ENCODE measurements at places on chromosomes 7 and 10.

- peak; percentile 23 for DNase-seq
Observed at GRCh38 chr10:60817398-60817805, 39.1 kb downstream of the CDK1 start.

GRCh38 chr7:68246189-68246633 is 1249.6 kb downstream of the TYW1 start:
- peak; percentile 75 for DNase-seq

- DNase-seq: no peak
Observed at GRCh38 chr10:124516746-124517397, 55.2 kb downstream of the LHPP start.

DNA sequence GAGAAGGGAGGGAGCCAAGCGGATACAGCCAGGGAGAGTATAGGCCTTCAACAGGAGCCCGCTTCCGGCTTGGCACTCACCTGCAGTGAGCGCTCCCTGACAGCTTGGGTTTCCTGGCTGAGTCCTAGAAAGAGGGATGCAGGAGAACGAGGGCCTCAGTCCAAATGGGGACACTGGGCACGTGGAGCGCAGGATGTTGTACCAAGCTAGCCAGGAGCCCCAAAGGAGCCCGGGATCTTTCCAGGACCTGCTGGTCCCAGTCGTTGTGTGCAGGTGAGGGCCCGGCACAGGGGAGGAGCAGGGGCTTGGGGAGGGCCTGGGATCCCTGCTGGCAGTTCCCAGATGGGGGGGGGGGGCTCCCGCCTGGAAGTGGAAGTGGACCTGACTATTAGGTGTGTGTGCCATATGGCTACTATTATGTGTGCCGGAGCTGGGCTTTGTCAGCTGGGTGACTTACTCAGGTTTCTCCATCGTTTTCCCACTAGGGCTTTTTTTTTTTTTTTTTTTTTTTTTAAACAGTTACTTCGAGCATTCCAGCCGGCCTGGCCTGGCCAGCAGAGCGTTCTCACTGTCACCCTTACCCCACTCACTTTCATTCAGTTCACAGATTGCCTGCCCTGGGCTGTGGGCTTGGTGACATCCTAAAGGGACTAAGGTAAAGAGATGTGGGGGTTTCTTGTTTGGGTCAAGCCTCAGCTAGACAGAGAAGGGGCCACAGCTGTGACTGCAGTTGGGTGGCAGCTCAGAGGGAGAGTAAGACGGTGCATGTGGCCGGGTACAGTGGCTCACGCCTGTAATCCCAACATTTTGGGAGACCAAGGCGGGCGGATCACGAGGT is 3.8 kb downstream of the AGAP3 start:
- DNase-seq: no peak

DNA sequence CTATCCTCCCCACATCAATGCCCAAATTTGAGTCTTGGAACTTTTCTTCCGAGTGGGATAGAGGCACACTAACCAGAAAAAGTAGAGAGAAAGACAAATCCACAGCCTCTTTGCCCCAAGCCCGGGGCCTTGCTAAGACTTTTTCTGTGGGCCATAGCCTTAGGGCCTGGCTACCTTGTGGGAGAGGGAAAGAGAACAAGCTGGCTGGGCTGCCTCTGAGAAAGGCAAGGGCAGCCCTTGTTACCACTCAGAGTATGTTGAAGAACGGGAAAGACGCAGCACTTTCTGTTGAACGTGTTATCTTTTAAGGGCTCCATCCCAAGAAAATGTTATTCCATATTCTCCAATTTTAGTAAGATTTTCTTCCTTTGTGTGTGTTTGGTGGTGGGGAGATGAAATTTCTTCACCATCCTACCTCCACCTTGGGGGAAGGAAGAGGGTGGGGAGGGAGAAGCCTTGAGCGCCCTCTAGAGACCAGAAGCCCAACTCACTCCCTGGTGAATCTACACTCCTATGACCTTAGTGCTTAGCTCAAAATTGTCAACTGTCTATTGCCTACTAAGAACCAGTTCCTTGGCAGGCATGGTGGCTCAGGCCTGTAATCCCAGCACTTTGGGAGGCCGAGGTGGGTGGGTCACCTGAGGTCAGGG is 3.9 kb upstream of the NRF1 start:
- peak; percentile 30 for DNase-seq

GRCh38 chr7:51064688-51065087 is 251.9 kb downstream of the COBL start:
- no peak for DNase-seq

GRCh38 chr7:131503639-131504038 is 52.8 kb downstream of the PODXL start:
- DNase-seq: no peak

DNA sequence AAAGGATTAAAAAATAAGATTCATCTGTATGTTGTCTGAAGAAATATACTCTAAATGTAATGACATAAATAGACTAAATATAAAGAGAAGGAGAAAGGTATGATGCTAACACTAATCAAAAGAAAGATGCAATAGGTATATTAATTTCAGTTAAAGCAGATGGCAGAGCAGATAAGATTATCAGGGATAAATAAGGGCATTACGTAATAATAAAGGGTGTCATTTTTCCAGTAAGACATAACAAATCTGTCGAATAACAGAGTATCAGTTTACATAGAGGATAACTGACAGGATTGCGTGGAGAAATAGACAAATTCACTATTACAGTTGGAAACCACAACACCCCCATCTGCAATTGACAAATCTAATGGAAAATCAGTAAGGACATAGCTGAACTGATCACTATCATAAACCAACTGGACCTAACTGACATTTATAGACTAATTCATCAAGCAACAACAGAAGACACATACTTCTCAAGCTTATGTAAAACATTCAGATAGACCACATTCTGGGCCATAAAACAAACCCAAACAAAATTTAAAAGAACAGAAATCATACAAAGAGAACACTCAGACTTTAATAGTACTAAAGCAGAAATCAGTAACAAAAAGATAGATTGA is 384.1 kb upstream of the COBL start:
- no peak for DNase-seq

- DNase-seq: no peak
Observed at GRCh38 chr10:101570428-101571270, 17.4 kb downstream of the POLL start.

GRCh38 chr10:123573236-123574108 is 92.7 kb upstream of the GPR26 start:
- DNase-seq: peak; percentile 20

GRCh38 chr10:35887685-35888084 is 245.6 kb upstream of the FZD8 start:
- DNase-seq: no peak

DNA sequence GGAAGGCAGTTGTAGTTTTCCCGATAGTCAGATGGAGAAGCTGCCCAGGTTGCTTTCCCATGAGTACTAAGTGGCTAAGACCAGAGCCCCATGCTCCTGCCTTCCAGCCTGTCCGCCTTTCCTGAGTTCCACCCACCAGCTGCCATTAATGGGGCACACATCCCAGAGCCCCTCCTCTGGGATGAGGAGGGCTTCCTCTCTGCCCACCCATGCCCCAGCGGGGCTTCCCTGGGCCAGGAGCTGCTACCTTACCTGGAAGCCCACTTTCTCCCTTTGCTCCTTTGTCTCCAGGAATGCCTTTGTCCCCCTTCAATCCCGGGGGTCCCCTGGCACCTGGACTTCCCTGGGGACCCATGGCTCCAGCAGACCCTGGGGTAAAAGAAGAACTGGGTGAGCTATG is 7.8 kb downstream of the SFTPD start:
- no peak for DNase-seq

GRCh38 chr7:5545222-5545914 is 121.7 kb upstream of the TNRC18 start:
- no peak for DNase-seq

DNA sequence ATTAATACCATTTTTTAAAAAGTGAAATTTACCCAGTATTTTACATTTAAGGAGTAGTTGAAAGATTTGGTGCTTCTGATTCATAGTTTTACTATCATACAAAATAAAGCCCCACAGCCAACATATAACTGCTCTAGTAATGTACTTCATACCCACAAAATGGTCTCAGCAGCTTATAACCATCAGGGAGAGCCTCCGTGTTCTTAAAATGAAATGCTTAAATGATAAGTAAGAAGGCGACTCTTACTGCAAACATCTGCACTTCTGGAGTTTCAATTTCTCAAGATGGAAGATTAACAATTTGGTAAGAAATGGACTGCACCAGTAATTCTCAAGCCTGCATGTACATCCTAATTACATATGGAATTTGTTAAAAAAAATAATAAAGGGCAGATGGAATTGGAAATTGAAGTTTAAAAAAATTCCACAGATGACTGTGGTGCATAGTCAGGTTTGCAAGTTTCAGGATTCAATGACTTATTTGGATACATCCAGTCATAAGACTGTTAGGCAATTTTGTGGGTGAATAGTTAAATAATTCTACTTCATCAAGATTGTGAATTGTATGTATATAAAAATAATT is 461.0 kb downstream of the KIF20B start:
- DNase-seq: peak; percentile 96

DNA sequence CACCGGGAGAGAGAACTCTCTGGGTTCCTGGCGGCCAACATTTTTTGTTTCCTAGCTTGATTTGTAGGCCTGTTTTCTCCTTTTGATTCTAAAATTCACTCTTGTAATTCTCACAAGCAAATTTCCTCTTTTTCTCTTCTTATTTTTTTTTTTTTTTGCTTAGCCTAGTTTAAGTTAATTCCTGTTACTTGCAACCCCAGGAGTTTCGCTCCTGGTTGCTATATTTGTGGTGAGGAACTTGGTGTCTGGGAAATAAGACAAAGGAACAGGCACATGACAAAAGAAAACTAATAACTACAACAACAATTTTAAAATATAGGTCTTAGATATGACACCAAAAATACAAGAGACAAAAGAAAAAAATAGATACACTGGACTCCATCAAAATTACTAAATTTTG is 6.7 kb downstream of the AOAH start:
- no peak for DNase-seq

DNA sequence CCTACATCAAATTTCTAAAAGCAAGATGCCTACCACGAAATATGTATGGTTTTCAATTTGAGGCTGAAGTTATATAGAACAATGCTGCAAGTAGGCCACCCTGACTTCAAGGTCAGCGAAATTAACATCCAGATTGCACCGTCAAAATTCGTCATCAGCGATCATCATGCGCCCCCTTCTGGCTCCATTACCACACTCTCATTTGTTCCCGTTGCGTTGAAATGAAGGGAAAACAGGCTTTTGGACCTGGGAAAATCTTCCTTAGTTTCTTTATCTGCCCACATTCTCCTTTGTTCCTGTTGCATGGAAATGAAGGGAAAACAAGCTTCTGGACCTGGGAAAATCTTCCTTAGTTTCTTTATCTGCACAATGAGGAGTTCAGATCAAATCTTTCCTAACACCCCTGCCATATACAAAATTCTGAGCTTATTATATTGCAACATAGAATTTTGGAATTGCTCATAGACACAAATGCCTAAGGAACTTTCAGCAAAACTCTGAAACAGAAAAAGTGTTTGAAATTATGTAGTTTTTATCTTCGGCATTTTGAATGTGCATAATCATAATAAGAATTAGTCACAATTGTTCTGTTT is 98.2 kb upstream of the PRKCQ start:
- DNase-seq: peak; percentile 28

GRCh38 chr10:30433306-30433729 is 666 bp upstream of the MAP3K8 start:
- DNase-seq: peak; percentile 83

GRCh38 chr7:6658618-6659345 is 21.7 kb downstream of the ZNF316 start:
- peak; percentile 14 for DNase-seq

DNA sequence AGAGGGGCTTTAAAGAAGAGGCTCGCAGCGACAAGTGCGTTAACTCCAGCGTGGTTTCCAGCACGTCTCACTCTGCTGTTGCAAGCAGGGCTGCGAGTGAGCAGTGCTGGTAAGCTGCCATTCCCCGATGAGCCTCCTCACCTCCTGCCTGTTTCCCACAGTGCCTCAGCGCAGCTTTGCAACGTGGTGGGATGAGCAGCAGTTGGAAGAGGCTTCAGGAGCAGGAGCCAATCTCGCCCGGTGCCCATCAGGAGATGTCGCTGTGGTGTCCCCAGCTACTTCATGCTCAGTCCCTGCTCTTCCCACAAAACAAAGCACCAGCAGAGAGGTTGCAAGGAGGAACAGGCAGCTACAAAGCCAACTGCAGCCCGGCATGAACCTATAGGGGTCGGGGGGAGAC is 2.4 kb upstream of the ADARB2 start:
- DNase-seq: no peak

DNA sequence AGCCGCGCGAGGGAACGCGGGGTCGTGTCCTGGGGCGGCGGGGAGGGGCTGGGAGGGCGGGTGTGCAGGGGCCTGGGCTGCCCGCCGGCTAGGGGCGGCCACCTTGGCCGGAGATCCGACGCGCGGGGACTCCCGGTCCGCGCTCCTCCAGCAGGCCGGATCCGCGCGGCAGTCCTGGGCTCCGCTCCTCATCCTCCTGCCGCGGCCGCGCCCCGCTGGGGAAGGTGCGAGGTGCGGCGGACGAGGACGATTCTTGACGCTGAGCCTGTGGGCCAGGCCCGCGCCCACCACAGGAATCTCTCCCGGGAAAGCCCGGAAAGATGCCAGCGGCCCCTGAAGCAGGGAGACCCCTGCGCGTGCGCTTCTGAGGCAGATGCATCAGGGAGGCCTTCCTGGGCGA is 6.6 kb upstream of the OGDHL start:
- no peak for DNase-seq

DNA sequence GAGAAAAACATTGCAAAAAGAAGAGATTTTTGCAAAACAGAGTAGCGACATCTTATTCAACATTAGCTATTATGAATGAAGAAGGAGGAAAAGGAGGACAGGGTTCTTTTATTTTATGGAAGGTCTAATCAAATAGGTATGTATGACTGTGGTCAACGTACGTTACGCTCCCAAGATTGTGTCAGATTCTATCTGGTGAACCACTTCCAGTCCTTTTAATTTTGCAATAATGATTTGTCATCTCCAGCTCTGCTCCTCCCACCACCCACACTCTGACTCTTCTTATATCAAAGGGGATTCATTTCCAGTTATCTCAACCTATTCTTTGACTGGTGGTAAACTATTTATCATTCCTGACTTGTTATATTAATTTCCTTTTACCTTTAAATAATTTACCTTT is 259.9 kb downstream of the CACNA2D1 start:
- peak; percentile 68 for DNase-seq

GRCh38 chr10:2150288-2150687 is 413.0 kb upstream of the ADARB2 start:
- no peak for DNase-seq

Measured in fibroblast of skin of right biceps (primary cell).